ENCODE measurements at places on chromosomes 7 and 10. TPM values are rescaled to one million over a fixed set of nuclear protein-coding genes. Genes with fewer than 3 reads are reported as not detected.
A peak's percentile ranks its signal among the peaks of the same experiment; 100 is the strongest.

The BICC1 gene
- total RNA-seq, result 1.7 TPM

The TRIM74 gene
- 0.58 TPM for total RNA-seq

The FAM20C gene
- total RNA-seq, result 16.9 TPM

The LDB1 gene
- 29.5 TPM for total RNA-seq

The ATG9B gene
- not detected for total RNA-seq

The TEX47 gene
- not detected for total RNA-seq

The ZCCHC24 gene
- total RNA-seq, result 18.4 TPM

The PKD2L1 gene
- 0.20 TPM for total RNA-seq

The CCZ1B gene
- total RNA-seq, result 54.7 TPM

The FAM180A gene
- 2.0 TPM for total RNA-seq

The PTF1A gene
- not detected for total RNA-seq

The VAX1 gene
- total RNA-seq, result not detected

The OR2A7 gene
- total RNA-seq, result 29.5 TPM

The PNLIPRP2 gene
- 10.3 TPM for total RNA-seq

The TLX1 gene
- 1.7 TPM for total RNA-seq

GRCh38 chr7:103866919-103867318, 122.5 kb downstream of the RELN start:
- DNase-seq, result no peak

GRCh38 chr7:149495785-149496641, 1.6 kb downstream of the ZNF746 start:
- DNase-seq, result peak; percentile 64

GRCh38 chr7:99375070-99375807, 709 bp downstream of the ARPC1B start:
- peak; percentile 86 for DNase-seq

DNA sequence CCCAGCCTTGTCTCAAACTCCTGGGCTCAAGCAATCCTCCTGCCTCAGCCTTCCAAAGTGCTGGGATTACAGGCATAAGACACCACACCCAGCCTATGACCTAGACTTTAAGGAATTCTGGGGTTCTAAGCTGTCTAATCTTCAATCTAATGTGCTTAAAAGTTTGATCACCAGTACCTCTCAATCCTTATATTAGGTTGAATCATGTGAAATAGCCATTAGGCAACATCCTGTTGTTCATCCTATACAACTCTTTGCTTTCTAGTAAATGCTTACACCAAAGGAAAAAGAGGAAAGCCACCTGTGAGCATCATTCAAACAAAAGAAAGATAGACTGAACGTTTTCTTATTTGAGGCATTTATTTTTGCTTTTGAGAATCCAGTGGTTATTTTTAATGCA, 56.0 kb downstream of the ATOH7 start:
- DNase-seq, result no peak

- no peak for DNase-seq
Observed at GRCh38 chr7:141053626-141054025, 20.2 kb upstream of the TMEM178B start.

DNA sequence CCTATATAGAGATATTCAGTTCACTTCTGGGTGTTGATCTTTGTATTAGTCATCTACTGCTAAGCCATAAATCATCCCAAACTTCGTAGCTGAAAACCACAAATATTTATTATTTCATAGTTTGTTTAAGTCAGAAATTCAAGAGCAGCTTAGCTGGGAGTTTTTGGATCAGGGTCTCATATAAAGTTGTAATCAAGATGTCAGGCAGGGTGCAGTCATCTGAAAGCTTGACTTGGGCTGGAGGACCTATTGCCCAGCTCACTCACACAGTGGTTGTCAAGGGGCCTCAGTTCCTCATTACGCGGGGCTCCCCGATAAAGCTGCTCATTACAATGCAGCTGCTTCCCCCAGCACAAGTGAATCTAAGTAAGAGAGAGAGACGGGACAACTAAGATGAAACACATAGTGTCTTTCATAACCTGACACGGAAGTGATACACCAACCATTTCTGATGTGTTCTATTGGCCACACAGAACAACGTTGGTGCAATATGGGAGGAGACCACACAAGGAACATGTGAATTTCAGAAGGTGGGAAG, 15.7 kb downstream of the PPP1R3C start:
- DNase-seq, result no peak

- no peak for DNase-seq
Observed at GRCh38 chr10:70803775-70804420, 11.8 kb upstream of the SGPL1 start.

GRCh38 chr10:73899423-73899822, 11.5 kb upstream of the PLAU start:
- DNase-seq, result no peak

GRCh38 chr7:45650404-45651394, 76.5 kb downstream of the ADCY1 start:
- no peak for DNase-seq

DNA sequence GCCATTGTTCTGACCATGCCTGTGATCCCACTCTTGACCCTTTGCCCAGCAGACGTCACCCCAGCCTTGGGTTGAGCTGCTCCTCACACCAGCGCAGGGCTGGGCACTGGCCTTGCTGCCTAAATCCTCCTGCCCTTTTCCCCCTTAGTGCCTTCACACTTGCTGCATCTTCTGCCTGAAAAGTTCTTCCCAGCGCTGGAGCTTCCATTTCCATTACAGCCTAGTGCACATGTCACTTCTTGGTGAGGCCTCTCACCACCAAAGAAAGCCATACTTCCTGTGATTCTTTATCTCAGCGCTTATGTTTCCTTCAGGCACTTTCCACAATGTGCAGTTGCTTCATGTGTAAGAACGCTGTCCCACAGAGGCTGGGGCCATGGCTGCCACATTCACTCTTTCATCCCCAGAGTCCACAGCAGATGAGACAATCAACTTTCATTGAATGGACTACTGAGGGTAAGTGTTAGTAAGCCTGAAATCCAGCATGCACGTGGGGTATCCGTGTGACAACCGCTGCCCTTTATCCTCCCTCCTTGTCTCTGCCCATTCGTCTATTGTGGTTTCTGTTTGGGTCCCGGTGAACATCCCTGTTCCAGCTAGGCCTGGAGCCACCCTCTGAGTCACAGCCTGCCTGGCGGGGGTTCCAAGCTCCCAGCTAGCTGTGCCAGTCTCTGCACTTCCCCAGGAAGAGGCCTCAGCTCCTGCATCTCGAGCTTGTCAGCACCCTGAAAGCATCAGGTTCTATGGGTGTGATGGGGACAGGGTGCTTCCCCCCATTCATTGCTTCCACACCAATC, 37.3 kb downstream of the ADRA2A start:
- DNase-seq, result no peak

GRCh38 chr7:91201442-91202113, 62.7 kb upstream of the FZD1 start:
- DNase-seq, result no peak

DNA sequence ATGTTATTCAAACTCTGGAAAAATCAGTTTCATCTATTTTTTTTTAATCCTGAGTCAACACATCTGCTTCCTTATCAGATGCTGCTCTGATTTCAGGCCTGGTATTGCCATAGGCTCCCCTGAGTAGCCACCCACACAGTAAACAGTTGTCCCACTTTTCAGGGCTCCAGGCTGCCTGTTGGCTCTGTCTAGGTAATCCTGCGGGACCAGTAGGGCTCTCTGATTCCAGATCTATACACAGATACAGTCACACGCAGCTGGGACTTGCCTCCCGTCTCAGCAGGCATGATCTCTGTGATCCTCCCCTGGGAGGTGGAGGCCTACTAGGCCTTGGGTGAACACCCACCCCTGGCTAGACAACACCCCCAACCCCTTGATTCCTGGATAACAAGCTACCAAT, 206.1 kb downstream of the CREB5 start:
- no peak for DNase-seq

- DNase-seq, result no peak
Observed at GRCh38 chr10:51588984-51589383, 110.4 kb downstream of the CSTF2T start.

DNA sequence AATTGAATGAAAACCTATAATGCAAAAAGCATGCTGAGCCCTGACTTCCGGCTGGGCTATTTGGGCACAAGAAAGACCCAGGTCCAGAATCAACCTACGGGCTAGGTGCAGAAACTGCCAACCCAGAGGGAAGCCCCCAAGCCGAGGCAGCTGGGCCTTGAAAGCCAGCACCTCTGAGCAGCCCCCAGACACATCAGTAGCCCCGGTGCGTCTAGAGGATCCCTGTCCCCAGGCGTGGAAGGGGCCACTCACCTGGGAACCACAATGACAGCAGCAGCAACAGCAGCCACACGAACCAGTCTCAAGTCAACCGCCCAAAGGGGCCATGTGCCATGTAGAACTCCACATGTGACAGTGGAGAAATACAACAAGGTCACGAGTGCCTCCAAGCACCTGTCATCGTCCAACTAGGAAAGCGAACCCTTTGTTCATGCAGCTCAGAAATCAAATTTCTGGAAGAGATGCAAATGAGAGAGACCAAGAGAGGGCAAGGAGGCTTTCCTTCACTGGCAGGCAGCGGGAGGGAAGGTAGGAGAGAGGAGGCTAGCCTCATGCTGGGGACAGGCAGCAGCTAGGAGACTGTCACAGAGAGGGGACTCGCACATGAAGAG, 57.5 kb upstream of the CHST15 start:
- no peak for DNase-seq

- no peak for DNase-seq
Observed at GRCh38 chr7:20475756-20476155, 139.7 kb upstream of the ABCB5 start.

DNA sequence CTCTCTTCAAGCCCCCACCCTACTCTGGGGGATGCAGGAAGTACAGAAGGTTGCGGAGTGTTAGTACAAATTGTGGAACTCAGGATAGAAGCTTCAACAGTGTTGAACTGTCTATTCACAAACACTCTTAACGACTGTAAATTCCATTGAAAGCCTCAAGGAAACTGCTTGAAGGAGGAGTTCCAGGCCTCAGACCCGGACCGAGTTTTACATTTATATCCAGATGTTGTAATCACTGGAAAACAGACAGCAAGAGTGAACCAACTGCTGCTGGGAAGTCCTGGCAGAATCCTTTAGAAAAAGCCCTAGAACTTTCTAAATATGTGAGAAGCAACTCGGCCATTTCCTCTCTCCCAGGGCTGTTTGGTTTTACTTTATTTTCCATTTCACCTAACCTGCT, 84.1 kb upstream of the LRRC18 start:
- DNase-seq, result no peak

- no peak for DNase-seq
Observed at GRCh38 chr10:26478061-26478460, 39.9 kb downstream of the APBB1IP start.
